Gastrocnemius medialis (tissue), 4 donors: ENCODE measurements at places on chromosomes 16 and 17. TPM values are rescaled to one million over a fixed set of nuclear protein-coding genes. Genes with fewer than 3 reads are reported as not detected.

- no peak for DNase-seq
Measured at GRCh38 chr17:35900280-35900679, 20.1 kb upstream of the CCL5 start.

- DNase-seq, result peak; percentile 47
Measured at GRCh38 chr16:56424791-56425438, 430 bp downstream of the AMFR start.

The SDK2 gene
- 0.02 TPM for total RNA-seq

DNA sequence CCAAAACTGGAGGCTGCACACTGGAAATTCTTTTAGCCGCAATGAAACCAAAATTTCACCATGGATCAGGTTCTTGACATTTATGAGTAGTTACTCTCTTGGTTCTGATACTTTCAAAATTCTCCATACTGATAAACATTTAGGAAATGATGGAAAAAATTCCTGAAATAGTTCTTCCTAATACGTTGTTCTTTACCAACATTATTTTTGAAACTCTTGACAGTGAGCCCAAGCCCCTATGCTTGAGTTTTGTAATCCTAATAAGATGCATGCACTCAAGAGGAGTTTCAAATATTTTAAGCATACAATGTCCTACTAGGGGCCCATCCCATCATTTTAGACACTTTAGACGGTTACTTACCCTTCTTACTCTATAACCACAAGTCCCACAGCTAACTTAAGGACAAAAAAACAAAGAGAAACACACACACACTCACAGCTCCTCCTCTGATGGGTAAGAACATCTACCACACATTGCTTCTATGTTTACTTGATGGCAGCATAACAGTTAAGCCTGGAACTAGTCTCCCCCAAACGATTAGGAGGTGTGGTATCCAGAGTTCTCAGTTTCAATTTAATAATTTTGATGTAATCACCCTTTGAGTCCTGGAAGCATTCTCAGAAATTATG, 3.7 kb downstream of the VEZF1 start:
- DNase-seq, result no peak

DNA sequence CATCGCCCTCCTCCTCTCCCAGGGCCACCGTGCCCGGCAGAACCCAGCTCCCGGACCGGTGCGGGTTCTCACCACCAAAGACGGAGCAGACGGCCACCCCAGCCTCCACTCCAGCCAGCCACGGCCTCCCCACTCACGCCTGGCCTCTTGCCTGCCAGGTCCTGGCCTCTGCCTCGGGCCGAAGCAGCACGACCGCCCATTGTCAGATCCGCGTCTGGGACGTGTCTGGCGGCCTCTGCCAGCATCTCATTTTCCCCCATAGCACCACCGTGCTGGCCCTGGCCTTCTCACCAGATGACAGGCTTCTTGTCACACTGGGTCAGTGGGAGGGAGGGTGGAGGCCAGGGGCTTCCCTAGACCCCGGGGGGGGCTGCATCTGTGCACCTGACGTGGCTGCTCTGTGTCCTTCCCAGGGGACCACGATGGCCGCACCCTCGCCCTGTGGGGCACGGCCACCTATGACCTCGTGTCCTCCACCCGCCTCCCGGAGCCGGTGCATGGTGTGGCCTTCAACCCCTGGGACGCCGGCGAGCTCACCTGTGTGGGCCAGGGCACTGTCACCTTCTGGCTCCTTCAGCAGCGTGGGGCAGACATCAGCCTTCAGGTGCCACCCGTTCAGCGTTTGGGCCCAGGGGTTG, 6.6 kb upstream of the RHOT2 start:
- no peak for DNase-seq

The GFAP gene
- total RNA-seq, result not detected

GRCh38 chr17:61579961-61580360, 11.1 kb downstream of the NACA2 start:
- DNase-seq, result no peak

DNA sequence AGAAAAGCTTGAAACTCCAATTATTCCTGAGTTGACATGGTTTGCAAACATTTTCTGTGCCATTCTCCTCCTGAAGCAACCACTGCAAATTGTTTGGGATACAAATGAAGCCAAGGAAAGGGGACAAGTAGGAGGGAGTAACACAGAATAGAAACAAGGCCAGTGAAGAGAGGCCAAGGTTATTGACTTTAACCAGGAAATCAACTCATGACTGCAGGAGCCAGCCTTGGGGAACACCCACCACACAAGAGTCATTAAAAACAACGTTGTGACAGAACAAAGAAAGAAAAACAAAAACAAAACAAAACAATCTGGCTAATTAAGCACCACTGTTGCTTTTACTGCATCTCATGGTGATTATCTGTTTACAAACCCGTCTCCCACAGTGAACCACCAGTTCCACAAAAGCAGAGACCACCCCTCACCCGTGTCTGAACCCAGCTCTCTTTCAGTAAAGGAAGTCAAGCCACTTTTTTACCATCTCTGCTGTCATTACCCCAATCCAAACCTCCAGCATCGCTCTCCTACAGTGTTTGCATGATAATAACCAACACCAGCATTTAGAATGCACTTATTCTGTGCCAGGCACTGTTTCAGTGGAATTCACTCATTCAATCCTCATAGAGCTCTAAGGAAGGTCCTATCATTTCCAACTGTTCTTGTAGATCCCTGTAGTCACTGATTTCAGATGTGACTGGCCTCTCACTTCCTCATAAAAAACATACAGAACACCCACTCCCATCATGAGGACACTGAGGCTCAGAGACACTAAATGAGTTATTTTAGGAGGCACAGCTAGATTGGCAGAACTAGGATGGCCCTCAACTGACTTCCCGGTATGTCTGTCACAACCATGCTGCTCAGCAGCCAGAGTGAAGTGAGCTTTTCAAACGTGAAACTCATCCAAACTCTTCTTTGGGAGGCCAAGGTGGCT, 2.0 kb downstream of the ZDHHC1 start:
- no peak for DNase-seq

DNA sequence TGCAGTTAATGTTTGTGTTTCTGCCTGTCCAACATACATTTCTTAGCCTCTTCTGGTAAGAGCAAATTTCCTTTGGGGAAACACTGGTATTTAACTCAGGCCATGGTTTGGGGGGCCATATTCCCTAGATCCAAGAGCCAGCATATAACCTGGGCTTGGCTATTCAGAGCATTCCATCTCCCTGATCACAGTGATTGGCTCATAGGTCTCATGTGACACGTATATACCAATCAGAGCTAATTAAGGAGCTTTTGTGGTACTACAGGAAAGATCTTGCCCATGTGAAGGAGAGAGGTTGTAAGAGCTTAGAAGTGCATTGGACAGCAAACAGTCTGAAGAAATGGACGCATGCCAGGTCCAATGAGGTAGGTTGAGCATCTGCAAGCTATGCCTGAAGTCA, 33.4 kb upstream of the GPR139 start:
- no peak for DNase-seq

- DNase-seq, result no peak
Measured at GRCh38 chr17:29563816-29564215, 3.0 kb downstream of the ABHD15 start.

The ETV4 gene
- 0.67 TPM for total RNA-seq
